NCI-H774 (cell line): ENCODE measurements at places on chromosomes 11 and 22.

DNA sequence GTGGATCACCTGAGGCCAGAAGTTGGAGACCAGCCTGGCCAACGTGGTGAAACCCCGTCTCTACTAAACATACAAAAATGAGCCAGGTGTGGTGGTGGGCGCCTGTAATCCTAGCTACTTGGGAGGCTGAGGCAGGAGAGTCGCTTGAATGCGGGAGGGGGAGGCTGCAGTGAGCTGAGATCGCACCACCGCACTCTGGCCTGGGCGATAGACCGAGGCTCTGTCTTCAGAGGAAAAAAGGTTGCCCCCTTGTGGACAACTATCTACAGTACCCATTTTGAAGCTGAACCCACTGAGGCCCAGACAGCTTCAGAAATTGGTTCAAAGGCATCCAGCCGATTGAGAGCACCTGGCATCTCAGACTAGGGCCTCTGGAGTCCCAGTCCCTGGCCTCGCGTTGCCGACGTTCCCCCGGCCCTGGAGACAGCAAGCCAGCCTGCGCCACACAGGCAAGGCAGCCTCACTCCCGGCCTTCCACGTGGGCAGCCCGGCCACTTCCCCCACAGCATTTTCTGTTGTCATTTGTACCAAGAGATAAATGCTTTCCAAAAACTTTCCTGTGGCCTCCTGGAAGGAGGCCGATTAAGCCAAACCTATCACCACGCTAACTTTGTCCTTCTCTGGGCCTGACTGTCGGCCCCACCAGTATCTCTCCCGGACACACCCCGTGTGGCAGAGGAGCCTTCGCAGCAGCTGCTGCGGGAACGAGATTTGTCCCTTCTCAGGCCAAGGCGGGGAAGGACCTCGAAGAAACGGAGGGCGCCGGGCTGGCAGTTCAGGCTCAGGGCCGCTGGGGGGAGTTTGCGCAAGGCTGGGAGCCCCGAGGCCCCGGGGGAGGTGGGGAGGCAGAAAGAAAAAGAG lies 82.8 kb downstream of the FLI1 start:
- DNase-seq, result no peak

DNA sequence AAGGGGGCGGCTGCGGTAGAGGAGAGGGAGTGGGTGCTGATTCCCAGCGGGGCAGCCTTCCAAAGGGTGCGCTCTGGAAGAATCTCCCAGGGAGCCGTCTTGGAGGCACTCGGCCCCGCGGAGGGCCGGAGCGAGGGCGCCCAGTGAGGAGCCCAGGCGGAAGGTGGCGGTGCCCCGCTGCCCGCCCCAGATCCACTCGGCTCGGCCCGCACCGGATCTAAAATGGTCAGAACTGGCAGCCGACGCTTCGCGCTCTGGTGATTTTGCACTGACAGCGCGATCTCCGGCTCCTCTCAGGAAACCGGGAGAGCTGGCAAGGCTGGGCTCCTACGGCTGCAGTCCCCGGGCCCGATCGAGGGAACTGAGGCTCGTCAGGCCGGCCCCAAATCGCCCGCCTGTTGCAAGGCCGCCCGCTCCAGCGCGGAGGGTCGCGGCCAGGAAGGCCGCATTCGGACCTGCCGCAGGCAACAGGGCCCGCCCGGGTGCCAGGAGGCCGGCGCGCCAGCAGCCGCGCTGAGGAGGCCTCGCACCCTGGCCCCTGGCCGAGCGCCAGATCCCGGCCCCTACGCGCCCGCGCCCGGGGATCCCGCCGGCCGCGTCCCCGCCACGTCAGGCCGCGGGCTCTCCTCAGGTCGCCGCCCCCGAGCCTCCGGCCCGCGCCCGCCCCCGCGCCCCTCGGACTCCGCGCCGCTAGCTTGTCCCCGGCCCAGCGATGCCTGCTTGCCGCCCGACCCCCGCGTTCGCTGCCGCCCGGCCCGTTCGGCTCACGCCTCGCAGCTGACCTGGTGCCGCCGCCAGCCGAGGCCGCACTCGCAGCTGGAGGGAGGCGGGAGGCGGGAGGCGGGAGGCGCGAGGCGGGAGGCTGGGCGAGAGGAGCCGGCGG lies at the start of gene KLHL22:
TSS of gene KLHL22 (minus strand) at position 818 of the 883 bp plus-strand sequence. CDS start 6,584 bp downstream, outside the sequence.
- DNase-seq, result peak; percentile 77

- no peak for DNase-seq
Observed at GRCh38 chr11:120057595-120058581, 80.0 kb downstream of the TRIM29 start.

DNA sequence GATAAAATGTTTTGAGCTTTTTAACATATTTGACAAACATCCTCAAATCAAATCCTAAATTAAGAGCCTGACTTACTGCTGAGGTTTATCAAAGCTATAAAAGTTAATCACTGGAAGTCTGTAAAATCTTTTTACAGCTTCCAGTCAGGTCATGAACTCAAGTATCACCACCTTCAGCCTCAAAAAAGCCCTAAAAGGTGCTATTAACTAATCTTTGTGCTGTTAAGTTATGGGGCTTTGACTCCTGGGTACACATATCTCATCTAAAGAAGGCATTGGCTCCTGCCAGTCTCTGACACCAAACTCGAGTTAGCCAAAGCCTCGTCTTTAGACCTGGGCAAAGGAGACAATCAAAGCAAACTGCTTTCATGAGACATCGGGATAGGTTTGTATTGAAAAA lies 34.0 kb upstream of the CBX6 start:
- DNase-seq, result no peak

- DNase-seq, result no peak
Observed at GRCh38 chr11:30911247-30911646, 325.1 kb upstream of the MPPED2 start.

DNA sequence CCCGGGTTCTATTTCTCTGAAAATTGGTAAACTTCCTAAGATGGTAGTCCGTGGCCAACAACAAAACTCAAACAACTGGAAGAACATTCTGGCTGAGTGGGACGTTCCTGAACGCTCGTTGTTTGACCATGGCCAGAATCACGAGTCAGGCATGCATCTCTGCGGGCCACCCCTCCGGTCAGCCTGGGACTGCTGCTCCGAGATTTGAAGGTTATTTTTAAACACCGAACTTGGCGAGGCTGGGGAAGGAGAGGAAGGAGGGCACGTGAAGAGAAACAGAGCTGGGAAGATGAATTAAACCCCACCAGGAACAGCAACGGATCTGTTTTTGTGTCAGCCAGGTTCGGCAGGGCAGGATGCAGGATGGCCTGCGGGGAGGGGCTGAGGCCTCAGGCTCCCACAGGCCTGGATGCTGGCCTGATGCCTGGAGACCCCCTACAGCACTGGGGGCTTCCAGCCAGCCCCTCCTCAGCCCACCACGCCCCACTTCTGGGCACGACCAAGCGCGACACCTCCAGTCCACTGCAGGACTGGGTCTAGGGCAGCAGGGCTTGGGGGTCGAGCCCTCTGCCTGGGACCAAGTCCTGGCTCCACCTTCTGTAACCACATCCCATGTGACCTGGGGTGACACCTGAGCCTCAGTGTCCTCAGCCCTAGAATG lies 5.1 kb downstream of the SHISAL1 start:
- DNase-seq, result no peak

DNA sequence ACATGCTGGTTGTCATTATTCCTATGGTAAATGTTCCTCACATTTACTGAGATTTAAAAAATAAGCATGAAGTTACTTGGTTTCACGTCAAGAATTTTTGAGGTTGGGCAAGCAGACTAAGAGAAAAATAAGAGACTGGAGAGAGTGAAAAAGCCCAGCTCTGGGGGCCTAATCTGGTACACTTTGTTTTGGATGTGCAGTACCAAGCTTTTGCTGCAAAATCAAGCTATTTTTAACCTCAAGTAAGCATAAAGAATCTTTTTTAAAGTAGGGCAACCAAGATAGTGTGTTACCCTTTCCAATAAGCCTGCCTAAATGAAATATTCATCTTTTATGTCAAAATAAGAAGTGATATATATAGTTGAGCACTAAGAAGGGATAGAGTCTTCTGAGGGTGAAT lies 79.4 kb upstream of the ARHGAP20 start:
- DNase-seq, result no peak

- DNase-seq, result no peak
Observed at GRCh38 chr22:22450343-22450839, 58.2 kb downstream of the ZNF280B start.

DNA sequence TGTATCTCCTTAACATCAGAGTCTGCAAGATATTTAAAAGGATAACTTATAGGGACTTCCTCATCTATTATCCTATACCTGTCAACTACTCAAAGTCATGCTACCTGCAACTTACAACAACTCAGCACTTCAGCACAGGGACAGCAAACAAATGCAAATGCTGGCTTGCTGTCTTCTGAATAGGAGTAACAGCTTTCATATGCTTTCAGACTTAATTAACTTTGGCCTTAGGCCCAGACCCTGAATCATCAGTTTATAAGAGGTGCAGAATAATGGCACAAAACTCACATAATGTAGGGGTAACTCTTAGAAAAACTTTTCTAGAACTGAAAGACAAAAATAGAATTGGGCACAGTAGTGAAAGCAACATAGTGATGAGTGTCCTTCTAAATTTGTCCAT lies 953.4 kb downstream of the DLG2 start:
- DNase-seq, result peak; percentile 84

- no peak for DNase-seq
Observed at GRCh38 chr11:62399878-62400266, 19.0 kb upstream of the SCGB1A1 start.

GRCh38 chr11:43418197-43418596 lies 59.5 kb downstream of the TTC17 start:
- DNase-seq, result no peak

- DNase-seq, result no peak
Observed at GRCh38 chr11:44301564-44302271, 8.2 kb downstream of the ALX4 start.

GRCh38 chr11:61745781-61746441 lies 6.5 kb upstream of the MYRF start:
- DNase-seq, result no peak

DNA sequence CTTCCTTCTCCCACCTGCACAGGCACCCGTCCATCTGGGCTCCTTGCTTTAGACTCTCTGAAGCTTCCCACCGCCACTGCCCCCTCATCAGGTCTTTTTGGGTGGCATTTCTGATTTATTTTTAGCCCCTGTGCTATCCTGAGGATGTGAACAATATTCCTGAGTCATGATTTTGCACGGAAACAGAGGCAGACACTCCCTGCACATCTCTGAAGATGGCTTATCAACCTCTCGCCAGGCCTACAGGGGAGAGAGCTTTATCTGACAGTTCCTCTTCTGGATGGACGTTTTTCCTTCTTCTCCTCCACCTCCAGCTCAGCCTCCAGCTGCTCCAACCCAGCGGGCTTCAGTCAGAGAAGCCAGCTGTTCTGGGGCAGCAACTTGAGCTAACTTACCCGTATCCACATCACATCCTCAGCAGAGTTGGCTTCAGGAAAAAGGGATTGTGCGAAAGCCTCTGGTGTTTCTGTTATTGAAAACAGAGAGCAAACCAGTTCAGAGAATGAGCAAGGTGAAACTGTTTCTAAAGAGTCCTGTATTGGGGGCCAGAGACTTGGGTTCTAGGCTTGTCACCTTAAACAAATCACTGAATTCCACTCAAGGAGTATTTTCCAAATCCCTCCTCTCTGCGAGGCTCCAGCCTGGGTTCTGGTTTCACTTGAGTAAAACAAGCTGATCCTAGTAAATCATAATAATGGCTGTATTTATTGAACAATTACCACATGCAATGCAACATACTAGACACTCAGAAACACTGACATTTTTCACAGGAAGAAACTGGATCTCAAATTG lies 33.1 kb upstream of the ETS1 start:
- DNase-seq, result no peak

- no peak for DNase-seq
Observed at GRCh38 chr11:78355309-78355705, 62.3 kb downstream of the GAB2 start.

- DNase-seq, result no peak
Observed at GRCh38 chr11:2860636-2861035, 24.9 kb downstream of the CDKN1C start.

DNA sequence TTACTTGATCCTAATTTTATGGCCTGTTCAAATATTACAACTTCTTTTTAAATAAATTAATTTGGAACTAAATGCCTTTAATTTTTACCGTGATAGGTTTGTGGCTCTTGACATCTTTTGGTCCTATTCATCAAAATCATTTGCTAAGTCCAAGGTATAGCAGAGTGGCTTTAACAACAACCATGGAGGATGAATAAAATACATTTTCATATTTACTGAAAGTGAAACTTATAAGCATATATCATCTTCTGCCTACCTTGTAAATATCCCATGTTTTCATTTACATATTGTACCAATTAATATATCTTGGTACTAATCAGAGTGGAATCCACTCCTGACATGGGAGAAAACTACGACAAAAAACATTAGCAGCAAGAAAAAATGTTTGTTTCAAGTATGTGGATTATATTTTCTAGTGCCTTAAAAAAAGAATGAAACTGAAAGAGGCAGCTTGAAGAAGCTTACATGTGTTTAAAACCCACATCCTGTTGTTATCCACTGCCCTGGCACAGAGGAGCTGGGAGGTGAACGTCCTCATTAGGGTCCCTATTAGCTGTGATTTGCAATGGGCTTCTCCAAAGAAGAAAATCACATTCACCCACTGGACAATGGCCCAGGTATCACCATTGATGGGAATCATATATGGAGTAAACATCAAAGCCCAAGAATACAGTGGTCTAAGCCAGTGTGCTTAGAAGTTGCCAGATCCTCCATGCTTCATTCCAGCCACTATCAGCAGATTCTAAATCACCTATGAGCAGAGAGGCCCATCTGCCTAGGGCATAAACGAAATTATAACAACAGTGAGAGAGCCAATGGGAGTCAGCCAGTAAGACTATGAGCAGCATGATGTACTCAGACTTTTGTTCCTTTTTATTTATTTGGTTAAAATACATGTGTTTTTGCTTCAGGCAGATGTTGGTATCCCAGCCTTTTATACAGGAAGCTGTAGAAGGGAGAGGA lies 84.7 kb downstream of the MAML2 start:
- no peak for DNase-seq

- no peak for DNase-seq
Observed at GRCh38 chr11:85231588-85231987, 395.6 kb downstream of the DLG2 start.

DNA sequence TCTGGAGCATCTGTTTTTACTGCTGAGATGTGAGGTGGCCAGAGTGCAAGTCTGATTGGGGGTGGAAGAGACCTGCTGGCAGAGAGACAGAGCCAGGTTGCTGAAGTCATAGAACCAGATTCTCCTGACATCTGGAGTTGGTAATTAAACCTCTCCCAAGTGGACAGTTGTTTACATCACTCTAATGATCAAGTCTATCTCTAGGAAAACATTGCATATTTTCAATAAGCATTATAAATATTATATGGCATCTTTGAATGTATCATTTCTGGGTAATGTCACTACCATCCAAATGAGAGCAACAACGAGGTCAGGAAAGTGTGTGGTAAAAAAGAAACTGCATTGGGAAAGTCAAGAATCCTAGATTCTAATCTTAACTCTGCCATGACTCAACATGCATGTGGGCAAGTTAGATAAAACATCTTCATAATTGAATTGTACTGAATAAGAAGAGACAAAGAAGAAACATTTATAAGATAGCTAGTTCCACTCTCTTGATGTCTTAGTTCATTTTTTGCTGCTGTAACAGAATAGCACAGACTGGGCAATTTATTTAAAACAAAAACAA lies 351.2 kb upstream of the API5 start:
- DNase-seq, result no peak

DNA sequence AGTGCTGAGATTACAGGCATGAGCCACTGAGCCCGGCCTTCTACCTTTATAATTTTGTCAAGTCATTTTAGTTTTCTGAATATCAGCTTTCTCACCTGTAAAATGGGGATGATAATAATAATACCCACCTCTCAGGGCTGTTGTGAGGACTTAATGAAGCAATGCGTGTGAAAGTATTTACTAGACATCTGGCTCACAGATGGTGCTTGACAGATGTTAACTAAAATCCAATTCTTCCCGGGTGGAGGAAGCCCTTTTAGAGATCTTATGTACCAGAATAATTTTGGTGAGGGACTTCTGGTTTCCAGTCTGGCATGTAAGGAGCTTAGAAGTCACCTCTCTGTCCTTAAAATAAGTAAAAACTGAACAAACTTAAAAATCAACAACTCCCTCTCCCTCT lies 43.7 kb upstream of the NUP160 start:
- DNase-seq, result no peak
